ENCODE measurements at places on chromosomes 7 and 10.
A peak's percentile ranks its signal among the peaks of the same experiment; 100 is the strongest.

DNA sequence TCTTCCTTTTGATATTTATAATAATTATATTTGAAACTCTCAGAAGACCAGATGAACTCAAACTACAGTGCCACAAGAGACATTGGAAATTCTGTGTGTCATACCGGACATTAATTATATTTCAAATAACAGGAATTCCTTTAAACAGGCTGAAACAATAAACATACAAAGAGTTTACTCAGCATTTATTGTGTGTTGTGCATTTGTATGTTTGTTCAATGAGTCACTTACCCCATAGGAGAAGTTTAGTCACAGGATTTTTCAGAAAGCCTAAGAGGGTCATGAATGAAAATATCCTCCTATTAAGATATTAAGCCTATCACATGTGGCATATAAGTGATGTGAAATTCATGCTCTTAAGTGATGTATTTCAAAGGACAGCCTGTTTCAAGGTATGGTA is 566.8 kb downstream of the CNTNAP2 start:
- DNase-seq: no peak

DNA sequence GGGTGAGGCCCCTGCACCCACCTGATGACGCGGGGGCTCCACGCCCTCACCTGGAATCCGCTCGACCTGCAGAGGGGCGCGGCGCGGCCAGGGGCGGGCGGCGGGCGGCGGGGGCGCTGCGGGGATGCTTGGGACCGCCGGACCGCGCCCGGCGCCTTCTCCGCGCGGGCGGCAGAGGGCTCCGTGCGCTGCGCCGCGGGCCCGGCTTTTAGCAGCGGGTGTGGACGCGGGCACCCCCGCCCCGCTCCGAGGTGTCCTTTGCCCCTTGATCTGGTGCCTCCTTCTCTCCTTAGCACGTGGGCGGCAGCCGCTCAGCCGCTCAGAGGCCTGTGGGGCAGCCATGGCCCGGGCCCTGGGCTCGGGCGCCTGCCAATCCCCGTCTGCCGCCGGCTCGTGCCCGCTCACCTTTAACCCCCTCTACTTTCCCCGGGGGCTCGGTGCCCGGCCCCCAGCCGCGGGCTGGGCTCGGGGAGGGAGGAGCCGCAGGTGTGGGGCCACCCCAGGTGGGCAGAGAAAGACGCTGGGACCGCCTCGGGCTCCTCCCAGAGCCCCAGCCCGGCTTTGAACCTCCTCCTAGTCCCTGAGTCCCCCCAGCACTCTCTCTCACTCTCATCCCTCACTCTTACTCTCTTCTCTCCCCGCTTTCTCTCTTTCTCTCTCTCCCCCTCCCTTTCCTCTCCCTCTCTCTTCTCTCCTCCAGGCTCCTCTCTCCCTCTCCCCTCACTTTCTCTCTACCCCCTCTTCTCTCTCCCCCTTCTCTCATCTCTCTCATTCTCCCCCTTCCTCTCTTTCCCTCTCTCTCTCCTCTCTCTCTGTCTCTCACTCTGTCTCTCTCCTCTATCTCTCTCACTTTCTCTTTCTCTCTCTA is 19.7 kb upstream of the VPS37D start:
- peak; percentile 18 for DNase-seq

- no peak for DNase-seq
These were observed 2.0 kb downstream of the ELN start for GRCh38 chr7:74029991-74030415.

- no peak for DNase-seq
These were observed 26.7 kb upstream of the DNAJB6 start for GRCh38 chr7:157309988-157310668.

- DNase-seq: no peak
These were observed 21.8 kb downstream of the NKX6-2 start for GRCh38 chr10:132764108-132764507.

- DNase-seq: peak; percentile 0
These were observed 177.1 kb upstream of the SVIL start for GRCh38 chr10:29811751-29812427.

GRCh38 chr7:131012477-131013031 is 278.5 kb upstream of the KLF14 start:
- DNase-seq: no peak

GRCh38 chr10:1465418-1465911 is 271.9 kb downstream of the ADARB2 start:
- no peak for DNase-seq

DNA sequence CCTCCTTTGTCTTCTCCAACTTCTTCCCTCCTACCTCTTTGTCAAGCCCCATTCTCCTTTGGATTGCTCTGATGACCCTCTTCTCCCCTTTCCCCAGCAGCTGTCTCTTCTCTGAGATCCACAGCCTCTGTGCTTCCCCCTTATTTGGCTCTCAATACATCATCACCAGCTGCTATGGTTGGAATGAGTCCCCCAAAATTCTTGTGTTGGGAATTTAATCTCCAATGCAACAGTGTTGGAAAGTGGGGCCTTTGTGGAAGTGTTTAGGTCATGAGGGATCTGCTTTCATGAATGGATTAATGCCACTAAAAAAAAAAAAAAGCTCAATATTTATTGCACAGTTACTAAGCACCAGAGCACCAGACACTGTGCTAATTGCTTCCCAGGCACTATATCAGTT is 39.2 kb upstream of the FRMD4A start:
- no peak for DNase-seq

DNA sequence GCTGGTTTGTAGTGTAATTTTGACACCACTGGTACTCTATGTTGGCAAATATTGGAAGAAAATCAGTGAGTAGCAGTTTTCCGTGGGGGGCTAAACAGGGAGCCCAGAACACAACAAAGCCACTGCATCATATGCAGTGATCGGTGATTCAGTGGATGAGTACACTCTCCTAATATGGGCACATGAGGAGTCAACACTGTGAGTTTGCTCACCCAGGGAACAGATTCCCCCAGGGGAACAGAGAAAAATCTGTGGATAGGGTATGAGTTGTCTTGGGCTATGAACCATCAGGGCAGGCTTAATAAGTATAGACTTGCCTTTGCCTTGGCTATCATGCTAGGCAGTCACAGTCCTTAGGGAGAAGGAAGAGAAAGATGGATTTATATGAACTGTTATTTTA is 227.7 kb upstream of the SEMA3E start:
- no peak for DNase-seq

GRCh38 chr7:127961786-127962453 is 69.3 kb downstream of the LRRC4 start:
- DNase-seq: no peak

All from effector memory CD8-positive, alpha-beta T cell (primary cell).